Stimulated activated CD8-positive, alpha-beta memory T cell treated with anti-CD3 and anti-CD28 coated beads, Interleukin-7, amount 100 ng/mL, for 4 hours (primary cell): ENCODE measurements at places on chromosomes 7 and 10.

- DNase-seq = no peak
Observed at GRCh38 chr7:43594020-43594419, 11.1 kb downstream of the STK17A start.

- no peak for DNase-seq
Observed at GRCh38 chr7:102463841-102464576, 654 bp downstream of the ALKBH4 start.

DNA sequence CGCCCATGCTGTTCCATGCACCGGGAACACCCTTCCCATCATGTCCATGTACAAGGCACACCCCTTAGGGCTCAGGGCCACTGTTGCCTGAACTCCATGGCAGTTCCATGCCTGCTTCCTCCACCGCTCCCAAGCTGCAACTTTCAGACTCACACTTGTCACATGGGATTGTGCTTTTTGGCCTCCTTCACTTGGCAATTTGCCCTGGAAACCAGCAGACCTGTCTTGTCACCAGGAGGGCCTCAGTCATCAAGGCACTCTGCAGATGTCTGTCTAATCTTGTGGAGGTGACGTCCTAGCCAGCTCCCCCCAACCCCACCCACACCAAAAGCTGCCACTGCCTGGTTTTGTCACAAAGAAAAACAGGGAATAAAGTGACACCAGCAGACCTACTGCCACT is 47.5 kb downstream of the CARD11 start:
- DNase-seq = no peak

DNA sequence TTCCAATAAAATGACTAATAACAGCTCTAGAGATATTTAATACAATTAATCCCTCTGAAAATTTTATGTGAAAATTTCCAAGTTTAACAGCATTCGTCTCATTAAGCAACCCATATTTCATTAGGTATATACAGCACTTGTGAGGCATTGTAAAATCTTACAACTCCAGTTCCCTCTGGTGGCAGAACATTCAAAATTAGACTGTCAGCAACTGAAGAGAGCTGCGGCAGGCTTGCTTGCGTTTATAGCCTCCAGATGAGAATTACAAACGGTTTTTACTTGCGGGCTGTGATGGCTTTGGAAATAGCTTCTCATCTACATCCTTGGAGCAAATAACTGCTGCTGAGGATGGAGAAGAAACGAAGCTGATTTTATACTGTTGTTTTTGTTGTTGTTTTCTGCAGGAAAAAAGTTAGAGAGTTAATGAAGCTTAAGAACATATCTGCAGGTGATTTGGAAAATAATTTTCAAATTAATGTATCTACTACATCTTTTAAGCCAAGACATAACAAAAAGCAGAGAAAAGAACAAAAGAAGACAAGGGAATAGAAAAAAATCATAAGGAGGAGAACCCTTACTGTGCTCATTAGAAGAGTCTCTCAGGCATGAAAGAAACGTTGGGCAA is 171.3 kb downstream of the MAGI2 start:
- DNase-seq = no peak

DNA sequence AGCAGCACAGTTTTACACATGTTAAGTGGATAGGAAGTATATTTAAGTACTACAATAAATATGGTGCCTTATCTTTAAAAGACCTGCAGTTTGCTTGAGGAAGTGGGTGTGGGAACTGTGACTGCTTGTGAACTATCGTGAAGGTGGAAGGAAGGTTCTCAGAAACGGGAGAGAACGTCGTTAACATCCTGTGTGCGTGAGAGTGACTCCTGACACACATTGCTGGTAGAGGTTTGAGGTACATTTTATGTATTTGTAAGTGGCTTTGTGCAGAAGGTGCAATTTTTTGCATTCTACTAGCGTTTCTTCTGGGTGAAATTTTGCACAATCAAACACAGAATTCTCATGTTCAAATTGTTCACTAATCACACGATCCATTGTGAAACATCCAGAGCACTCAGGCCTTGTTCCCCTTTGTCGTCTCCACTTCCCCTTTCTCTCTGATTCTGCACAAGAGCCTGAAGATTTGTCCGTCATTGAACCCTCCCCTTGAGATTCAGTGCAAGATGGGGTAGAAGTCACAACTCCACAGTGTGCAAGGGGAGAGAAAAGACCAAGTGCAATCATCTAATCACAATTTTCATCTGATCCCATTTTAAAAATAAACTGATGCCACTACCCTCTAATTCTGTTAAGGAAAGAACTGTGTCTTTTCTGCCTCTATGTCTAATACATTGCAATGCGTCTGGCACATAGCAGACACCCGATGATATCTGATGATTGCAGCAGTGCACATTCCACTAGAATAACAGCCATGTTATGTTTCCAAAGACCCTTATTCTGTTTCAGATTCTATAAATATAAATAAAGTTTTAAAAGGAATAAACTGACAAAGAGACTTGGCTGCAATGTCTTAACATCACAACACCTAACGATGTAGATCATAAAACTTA is 279.9 kb downstream of the NEBL start:
- DNase-seq = no peak

DNA sequence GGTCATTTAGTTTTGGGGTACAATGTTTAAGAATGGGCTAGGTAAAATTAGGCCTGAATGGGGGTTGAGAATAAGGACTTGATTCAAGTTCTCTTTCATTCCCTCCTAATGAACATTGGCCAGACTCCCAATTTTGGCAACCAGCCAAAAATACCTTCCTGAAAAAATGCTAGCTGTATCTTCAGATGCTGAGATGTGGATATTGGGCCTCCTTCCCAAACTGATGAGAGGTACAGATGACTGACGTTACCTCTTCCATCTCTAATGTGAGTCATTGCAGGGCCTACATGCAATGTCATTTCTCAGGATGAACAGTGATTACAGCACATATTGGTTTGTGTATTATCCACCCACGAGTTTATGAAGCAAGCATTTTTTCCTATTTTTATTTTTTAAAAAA is 151.6 kb downstream of the SND1 start:
- DNase-seq = no peak

GRCh38 chr7:20279979-20280378 is 50.7 kb upstream of the ITGB8 start:
- no peak for DNase-seq

DNA sequence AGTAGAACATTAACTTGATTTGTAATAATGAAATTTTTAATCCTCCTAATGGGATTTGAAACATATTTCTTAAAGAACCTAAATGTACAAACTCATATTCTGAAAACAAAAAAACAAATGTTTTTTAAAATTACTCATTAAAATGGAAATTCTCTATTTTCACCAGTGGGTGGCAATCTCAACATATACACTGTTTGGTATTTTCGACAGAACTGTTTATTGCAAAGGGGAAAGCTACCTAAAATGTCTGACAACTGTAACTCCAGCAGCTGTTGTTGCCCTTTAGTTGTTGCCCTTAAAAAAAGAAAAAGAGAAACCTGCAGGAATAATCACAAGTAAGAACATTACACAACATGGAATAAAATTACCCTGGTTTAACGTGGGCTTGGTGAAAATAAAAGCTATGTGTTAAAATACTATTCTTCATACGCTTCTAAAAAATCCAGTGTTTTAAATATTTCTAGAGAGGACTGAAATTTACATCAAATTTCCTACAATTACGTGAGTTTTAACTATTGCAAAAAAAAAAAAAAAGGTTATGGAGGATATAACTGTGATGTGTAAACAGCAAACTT is 54.5 kb downstream of the COL1A2 start:
- no peak for DNase-seq

DNA sequence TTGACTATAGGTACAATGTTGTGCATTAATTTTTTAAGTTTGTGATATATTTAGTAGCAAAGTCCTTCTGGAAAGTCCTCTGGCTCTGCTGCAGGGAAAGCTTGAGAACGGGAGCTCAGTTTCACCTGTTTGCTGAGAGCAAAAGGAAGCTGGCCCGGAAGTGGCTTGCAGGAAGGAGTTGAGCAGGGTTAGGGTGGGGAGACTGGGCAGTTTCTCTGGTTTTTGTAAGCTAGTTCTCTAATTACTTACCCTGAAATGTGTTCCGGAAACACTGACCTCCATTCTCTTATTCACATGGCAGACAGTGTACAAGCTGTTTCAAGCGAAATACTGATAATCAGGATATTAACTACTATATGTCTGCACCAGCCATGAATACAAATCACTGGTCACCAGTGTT is 22.3 kb downstream of the MAP3K8 start:
- DNase-seq = no peak

DNA sequence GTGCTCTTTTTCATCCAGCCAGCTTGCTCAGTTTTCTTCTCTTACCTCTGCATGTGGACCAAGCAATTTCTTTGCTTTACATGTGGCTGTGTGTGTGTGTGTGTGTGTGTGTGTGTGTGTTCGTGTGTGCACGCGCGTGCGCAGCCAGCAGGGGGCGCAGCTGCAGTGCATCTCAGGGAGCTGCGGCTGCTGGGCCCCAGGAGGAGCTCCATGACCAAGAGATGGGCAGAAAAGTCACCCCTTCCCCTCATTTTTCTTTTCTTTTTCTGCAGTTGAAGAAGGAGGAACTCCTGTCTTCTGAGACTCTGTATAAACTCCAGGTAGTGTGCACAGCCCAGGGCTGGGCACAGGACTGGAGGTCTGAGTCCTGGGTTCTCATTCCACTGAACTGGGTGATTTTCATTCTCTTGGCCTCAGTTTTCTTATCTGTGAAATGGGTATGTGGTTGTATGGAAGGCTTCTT is 41.8 kb downstream of the BLNK start:
- peak; percentile 9 for DNase-seq

- no peak for DNase-seq
Observed at GRCh38 chr10:60820093-60820754, 41.9 kb downstream of the CDK1 start.

GRCh38 chr10:75508239-75508813 is 76.9 kb downstream of the LRMDA start:
- no peak for DNase-seq

DNA sequence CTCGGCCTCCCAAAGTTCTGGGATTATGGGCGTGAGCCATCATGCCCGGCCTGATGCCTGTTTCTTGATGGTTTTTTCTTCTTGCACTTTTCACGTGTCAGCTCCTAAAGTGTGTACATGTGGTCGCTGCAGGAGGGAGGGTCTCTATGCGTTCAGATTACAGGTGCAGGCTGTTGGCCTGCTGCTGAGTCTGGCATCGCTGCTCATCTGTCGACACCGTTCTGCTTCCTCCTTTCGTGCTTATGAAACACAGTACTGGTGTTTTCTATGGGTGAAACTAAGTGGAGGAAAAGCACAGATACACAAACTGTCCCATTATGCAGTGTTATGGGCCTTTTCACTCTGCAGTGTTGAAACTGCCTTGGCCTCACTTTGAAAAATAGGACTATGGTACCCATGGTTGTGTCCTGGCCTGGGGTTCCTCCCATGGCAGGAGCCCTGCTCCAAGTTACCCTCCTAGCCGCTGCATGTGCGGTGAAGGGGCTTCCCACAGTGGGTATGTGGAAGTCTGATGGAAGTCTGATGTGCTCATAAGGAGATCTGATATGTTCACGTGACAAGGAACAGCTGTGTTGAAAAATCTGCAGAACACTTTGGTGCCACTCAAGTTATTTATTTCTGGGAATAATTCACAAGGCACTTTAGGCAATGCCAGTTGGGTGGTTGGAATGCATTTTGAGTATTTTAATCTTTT is 23.5 kb downstream of the OGDH start:
- DNase-seq = no peak

DNA sequence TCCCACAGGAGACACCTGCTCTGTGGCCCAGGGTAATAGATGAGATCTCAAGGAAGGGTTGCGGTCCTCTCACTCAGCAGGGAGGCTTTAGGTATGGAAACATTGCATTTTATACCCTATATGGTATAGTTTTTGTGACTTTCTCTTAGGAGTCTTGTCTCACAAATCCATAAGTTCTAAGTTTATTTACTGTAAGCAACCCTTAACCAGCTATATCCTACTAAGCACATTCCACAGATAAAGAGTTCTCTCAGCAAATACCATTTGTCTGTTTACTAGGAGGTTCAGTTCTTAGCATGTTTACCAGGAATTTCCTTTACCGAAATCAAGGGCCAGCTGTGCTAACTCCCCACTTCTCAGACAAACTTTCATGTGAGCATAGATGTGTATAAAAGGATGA is 66.9 kb downstream of the ANLN start:
- no peak for DNase-seq

- no peak for DNase-seq
Observed at GRCh38 chr10:31875608-31876007, 53.0 kb downstream of the ARHGAP12 start.

- DNase-seq = no peak
Observed at GRCh38 chr10:62501547-62501946, 127.4 kb downstream of the ZNF365 start.

GRCh38 chr10:3331690-3332230 is 159.2 kb upstream of the PITRM1 start:
- DNase-seq = no peak

DNA sequence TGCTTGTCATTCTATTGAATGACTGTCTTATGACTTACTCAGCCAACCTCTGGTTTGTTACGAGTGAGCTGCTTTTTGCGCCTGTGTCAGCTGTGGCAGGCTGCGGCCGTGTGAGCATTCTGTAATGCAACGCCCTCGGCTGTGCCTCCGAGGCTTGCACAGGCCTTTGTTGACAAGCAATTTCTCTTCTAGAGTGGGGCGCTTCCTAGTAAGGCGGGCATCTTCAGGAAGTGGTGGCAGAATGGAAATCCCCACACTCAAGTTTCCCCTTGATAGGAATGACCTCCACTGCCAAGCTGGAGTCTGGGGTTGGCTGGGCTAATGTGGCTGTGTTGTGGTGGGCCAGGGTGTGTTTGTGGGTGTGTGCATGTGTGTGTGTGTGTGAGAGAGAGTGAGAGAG is 20.2 kb upstream of the TMEM178B start:
- DNase-seq = peak; percentile 52

GRCh38 chr10:71179382-71179781 is 33.0 kb upstream of the UNC5B start:
- no peak for DNase-seq

GRCh38 chr7:124155432-124156022 is 122.7 kb upstream of the TMEM229A start:
- no peak for DNase-seq

DNA sequence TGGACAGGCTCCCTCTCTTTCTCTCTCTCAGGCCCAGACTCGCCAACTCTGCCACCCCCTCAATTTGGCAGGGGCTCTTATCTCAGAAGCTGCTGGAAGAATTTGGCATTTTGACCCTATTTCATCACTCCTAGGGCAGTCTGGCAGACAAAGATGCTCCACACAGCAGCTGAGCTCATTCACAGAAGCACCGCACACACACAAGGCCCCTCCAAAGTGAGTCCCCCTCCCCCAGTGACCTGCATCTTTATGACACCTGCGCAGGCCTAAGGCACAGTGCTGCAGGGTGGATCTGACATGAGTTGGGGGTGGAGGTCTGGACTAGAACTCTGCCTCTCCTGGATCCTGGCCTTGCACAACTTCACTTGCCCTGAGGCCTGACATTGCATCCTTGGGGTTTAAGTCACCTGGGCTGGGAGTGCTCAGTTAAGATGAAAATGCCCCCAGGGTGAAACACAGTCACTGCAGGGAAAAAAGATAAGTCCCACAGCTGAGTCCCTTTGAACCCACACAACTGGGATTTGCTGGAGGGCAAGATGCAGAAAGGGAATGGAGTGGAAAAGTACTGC is 41.1 kb upstream of the DUSP5 start:
- no peak for DNase-seq
